ENCODE measurements at places on chromosomes 3 and 15.

- no peak for DNase-seq
Observed at GRCh38 chr15:70494517-70494851, 268.9 kb downstream of the UACA start.

- DNase-seq = no peak
Observed at GRCh38 chr3:166405896-166406295, 568.7 kb upstream of the BCHE start.

GRCh38 chr3:123158899-123159390, 42.8 kb upstream of the SEC22A start:
- DNase-seq = no peak

DNA sequence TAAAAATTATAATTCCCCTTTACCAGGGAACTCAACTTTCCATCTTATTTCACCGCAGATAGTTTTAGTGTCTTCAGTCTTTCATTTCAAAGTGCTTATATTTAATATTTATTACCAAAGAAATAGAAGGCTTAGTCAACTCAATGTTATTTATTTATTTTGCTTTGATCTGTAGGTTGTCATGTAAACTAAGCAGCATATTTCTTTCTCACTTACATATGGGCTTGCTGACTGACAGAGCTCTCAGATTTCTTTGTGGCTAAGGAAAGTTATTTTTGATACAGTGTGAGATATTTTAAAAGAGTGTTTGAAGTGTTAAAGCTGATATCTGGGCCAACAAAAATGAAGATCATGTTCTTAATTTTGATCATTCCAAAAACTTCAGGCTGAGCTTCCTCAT, 331.4 kb downstream of the ROBO1 start:
- no peak for DNase-seq

- no peak for DNase-seq
Observed at GRCh38 chr3:46564190-46565021, 1.7 kb downstream of the LRRC2 start.

GRCh38 chr3:124686028-124686670, 44.1 kb upstream of the UMPS start:
- no peak for DNase-seq

GRCh38 chr3:143002083-143002712, 828 bp downstream of the U2SURP start:
- DNase-seq = no peak

GRCh38 chr3:7543294-7543880, 682.5 kb downstream of the GRM7 start:
- no peak for DNase-seq

GRCh38 chr3:100613721-100614390, 4.5 kb downstream of the ADGRG7 start:
- DNase-seq = no peak

- DNase-seq = no peak
Observed at GRCh38 chr3:165642761-165643420, 194.3 kb downstream of the BCHE start.

DNA sequence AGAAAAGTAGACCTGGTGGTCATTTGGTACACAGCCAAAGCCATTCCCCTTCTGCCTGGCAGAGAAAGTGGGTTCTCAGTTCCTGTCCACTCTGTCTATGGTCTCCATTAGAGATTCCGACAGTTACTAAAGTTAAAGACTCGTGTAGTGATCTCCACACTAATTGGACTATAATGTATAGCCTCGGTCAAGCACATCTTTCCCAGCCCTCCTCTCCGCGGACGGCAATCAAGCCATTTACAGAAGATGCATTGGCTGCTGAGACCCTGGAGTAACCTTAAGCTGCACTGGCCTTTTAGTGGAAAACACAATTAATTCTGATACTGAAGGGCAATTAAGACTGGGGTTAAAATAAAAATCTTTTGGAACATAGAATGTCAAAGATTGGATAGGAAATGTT, 865.3 kb downstream of the MCTP2 start:
- no peak for DNase-seq

DNA sequence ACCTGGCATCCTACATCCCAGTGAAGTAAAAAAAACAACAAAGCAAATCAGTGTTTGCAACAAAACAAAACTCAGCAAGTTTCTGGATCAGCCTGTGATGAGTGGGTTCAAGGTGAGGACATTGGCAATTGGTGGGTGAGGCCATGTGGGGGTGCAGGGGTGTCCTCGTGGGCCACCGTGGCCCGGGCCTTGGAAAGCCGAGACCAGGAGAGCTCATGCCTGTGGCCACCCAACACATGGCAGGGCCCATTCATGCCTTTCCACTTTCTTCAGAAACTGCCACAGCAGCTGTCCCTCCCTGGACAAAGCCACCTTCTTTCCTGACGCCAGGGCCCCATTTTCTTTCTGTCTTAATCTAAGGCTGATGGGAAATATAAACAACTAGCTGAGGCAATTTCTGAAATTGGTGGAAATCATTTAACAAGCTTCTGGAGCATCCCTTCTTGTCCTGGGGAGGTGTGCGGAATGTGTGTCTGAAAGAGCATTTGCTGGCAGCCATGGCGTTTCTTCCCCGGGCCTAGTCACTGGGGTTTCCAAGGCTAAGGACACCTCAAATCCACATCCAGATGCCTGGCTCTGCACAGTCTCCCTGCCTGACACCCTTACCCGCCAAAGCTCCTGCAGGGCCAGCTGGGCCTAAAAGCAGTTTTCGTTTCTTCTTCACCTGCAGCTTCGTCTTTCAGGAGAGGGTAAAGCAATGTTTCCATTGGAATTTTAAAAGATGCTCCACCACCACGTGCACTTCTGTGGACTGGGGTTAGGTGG, 34.1 kb upstream of the SFMBT1 start:
- DNase-seq = no peak

DNA sequence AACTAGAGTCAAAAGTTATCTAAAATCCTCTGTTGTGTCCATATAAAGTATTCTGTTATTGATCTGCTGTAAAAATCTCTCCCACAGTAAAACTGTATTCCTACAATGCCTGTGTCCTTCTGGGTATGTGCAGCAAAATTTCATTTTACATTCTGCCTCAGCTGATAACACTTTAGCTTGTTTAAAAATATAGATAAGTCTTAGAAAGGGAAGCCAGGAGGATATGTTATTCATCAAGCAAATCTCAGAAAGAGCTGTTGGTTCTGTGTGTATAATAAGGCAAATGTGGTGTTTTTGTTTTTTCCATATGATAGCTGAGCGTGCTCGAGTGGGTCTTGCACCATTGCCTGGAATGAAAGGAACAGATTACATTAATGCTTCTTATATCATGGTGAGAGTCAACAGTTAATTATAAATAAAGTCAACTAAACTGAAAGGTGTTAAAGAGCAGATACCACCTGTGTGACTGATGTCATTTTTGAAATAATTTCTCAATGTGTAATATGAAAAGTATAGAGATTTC, 96.6 kb downstream of the FEZF2 start:
- DNase-seq = no peak

DNA sequence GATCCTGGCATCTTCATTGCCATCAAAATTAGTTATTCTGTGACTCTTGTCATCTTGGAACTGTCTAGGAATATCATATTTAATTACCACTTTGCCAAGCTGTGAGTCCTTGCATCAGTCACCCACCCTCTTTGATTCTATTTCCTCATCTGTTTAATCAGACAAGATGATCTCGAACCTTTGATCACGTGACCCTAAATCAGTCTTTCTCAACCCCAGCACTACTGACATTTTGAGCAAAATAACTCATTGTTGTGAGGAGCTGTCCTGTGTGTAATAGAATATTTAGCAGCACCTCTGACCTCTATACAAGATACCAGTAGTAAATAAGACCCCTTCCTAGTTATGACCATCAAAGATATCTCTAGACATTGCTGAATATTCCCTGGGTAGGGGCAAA, 343.4 kb upstream of the ARPP21 start:
- no peak for DNase-seq

DNA sequence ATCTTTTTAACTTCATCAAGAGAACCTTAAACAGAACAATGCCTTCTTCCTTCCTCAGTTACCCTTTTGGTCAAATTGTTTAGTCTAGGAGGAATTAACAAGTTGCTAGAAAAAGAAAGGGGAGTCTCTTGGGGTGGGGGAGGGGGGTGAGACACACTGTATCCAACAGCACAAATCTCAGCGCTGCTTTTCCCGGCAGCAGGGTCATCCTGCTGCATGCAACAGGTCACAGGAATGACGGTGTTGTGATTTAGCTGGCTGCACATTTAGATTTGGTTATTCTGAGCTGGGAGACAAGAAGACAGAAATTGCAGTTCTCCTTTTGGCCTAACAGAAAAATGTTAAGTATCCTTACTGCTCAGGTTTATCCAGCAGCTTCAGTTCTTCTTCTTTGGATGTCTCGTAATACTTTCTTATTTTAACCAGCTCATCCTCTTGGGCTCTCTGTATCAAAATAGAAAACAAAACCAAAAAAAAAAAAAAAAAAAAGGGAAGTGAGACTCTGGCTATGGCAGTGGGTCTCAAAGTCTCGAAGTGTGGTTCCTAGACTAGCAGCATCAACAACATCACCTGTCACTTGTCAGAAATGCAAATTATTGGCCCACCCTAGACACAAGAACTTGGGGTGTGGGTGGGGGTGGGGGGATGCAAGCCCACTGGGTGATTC, 190.5 kb downstream of the GREM1 start:
- DNase-seq = no peak

GRCh38 chr3:37974121-37975083, 16.2 kb upstream of the VILL start:
- no peak for DNase-seq

- no peak for DNase-seq
Observed at GRCh38 chr3:126340943-126341754, 16.1 kb downstream of the KLF15 start.

Data from NCI-H1436 treated with DMSO at 0.1 percent for 48 hours (cell line).